Stimulated activated CD8-positive, alpha-beta memory T cell treated with anti-CD3 and anti-CD28 coated beads, Interleukin-15, amount 100 ng/mL, for 24 hours (primary cell): ENCODE measurements at places on chromosomes 3 and 15.

DNA sequence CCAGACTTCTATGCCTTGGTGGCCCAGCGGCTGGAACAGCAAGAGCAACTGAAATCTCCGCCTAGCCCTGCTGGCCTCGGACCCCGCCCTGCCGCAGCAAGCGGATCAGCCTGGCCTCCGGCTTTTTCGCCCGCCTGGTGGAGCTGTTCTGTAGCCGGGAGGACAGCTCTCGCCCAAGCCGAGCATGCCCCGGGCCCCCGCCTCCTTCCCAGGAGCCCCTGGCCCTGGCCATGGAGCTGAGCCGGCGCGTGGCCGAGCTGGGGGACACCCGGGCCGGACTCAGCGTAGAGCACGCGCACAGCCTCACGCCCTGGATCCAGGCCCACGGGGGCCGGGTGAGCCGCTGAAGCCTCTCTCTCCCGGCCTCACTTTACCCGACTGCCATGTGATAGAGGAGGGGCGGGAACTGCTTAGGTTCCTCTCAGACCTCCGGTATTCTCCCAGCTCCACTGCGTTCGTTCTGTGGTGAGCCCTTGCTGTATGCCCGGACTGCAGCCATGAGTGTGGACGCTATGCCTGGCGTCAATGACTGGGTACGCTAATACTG is 24.1 kb upstream of the MRPL3 start:
- DNase-seq: no peak

- DNase-seq: no peak
Observed at GRCh38 chr15:45801543-45801942, 166.7 kb downstream of the SQOR start.

- no peak for DNase-seq
Observed at GRCh38 chr3:50237133-50237651, 1.2 kb downstream of the GNAI2 start.

- no peak for DNase-seq
Observed at GRCh38 chr3:142926368-142926944, 37.0 kb downstream of the PAQR9 start.

DNA sequence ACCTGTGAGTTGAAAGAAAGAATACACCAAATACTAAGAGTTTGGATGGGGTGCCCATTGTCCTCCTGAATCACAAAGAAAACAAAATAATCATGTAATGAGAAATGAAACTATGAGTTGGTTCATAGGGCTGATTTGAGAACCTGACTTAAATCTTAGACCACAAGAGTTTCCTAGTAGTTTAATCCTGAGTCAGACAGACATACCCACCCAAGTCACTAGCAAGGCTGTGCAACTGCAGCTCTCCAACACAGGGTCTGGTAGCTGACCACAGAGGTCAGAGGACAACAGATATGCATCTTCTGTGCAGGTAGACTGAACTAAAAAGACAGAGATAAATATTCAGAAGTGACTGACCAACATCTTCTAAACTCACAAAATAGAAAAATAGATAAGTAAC is 296.3 kb upstream of the TMCO5A start:
- no peak for DNase-seq

DNA sequence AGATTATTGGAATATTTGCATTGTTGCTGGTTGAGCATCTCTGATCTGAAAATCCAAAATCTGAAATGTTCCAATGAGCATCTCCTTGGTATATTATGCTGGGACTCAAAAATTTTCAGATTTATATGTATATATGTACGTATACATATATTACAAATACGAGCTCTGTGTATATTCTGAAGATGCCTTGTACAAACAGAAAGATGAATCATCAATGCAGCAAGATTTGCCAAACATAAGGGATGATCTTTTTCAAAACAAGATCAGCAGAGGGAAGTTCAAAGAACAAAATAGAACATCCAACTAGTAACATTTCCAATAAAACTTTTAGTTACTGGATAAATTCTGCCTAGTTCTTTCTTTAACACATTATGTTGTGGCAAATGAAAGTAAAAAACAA is 42.5 kb downstream of the HERC1 start:
- no peak for DNase-seq

- no peak for DNase-seq
Observed at GRCh38 chr3:1830851-1831250, 267.8 kb upstream of the CNTN4 start.

DNA sequence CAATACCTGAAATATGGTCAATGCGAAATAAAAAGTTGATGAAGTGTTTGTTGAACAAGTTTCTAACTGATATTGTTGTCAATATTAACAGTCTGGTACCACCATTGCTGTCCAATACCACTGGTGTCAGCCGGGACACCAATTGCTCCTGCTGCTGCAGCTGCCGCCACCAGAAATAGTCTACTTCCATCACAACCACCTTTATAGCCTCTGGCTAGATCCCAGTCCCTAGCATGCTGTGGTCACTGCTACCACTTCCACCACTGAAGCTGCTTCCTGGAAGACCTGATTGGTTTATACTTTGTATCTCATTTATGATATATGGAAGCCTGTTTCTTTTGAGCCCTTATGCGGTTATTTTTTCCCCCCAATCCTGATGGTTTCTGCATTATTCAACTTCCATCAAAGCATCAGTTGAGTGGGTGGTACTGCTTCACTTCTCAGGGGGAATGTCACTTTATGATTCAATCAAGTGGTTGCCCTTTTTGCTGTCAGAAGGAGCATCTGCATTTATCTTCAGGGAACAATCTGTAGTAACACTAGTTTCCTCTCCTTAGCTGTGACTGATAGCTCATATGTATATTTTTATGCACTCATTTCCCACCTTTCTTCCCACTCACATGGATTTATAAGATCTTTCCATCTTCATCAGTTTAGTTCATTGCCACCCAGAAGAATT is 11.7 kb downstream of the LNP1 start:
- DNase-seq: no peak

- no peak for DNase-seq
Observed at GRCh38 chr15:99016680-99017321, 9.2 kb upstream of the PGPEP1L start.

- no peak for DNase-seq
Observed at GRCh38 chr3:16179771-16180736, 5.6 kb downstream of the GALNT15 start.

DNA sequence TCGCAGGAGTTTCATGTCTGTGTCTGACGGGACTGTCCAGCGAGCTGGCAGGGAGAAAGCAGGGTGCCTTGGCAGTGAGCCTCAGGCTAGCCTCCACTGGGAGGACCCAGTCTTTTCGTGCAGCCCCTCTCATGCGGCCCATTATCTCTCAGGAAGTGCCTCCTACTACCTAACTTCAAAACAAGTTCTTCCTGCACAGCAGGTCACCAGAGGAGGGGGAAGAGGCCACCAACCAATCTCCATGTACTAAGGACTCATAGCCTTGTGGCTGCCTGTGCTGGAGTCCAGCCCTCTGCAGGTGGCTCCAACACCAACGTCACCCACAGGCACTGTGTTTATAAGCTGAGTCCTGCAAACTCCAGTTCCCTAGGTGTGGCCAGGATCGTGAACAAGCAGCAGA is 4.8 kb downstream of the VIPR1 start:
- no peak for DNase-seq

DNA sequence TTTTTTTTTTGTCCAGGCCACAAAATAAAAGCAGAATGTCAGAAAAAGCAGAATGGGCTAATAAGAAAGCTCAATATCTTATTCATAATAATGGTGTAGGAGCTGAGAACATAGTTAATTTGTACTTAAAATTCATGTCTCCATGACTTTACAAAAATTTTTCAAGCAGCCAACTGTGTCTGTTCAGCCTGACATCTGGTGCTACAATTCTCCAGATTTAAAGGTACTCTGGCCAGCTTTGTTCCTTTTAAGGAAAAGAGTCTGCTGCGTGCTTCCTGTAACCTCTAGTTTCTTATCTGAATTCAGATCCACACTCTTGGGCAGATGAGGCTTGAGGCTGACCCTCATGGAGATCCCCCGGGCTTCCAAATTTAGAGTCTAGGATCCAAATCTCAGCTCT is 8.7 kb upstream of the RFX7 start:
- no peak for DNase-seq

DNA sequence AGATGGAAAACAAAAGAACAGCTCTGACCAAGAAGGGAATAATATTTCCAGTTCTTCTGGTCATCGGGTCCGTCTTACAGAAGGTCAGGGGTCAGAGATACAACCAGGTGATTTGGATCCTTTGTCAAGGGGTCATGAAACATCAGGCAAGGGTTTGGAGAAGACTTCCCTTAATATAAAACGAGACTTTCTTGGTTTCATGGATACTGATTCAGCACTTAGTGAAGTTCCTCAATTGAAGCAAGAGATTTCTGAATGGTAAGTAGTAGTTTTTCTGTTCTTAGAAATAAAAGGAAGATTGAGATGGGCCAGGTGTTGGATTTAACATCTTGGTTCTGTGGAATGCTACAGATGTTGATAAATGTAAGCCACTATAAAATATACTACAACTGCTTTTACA is 9.5 kb downstream of the MGA start:
- DNase-seq: no peak
